ENCODE measurements at places on chromosomes 5 and 9.
A peak's percentile ranks its signal among the peaks of the same experiment; 100 is the strongest.

GRCh38 chr5:67451640-67452279 is 255.2 kb upstream of the CD180 start:
- DNase-seq = no peak

DNA sequence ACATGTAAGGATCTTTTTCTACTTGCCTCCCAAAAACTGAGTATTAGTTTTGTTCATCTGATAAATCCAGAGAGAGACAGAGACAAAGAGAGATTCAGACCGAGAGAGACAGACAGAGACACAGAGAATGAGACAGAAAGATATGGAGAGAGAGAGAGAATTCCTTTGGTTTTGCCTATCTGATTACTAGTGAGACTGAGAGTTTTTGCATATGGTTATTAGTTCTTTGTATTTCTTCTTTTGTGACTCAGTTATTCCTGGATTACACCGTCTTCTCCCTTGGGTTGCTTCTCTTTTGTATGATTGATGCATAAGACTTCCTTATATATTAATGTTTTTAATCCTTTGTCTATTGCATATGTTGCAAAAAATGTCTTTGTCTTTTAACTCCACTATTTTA is 91.2 kb upstream of the SPATA31C2 start:
- DNase-seq = no peak

GRCh38 chr5:165143741-165144140 is 1638.3 kb downstream of the MAT2B start:
- DNase-seq = no peak

- peak; percentile 6 for DNase-seq
Observed at GRCh38 chr5:64331597-64332277, 166.1 kb downstream of the RNF180 start.

DNA sequence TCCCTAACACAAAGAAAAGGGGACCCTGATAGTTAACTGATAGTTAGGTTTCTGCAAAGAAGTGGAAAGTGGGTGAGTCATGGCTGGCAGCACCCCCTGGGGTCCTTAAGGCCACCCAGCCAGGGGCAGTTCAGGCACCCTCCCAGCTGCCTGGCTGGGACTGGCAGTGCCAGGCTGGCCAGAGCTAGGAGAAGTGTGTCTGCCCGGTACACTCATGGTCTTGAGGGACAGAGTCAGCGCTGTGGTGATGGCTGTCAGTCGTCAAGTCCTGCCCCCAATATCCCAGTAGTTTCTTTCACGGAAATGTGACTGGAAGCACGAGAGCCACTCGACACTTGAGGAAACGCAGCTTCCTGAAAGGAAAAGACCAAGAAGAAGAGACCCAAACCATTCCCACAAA is 22.3 kb upstream of the CNOT6 start:
- no peak for DNase-seq

GRCh38 chr5:88117546-88117945 is 151.1 kb downstream of the TMEM161B start:
- no peak for DNase-seq

GRCh38 chr5:171162596-171162995 is 146.5 kb upstream of the TLX3 start:
- no peak for DNase-seq

DNA sequence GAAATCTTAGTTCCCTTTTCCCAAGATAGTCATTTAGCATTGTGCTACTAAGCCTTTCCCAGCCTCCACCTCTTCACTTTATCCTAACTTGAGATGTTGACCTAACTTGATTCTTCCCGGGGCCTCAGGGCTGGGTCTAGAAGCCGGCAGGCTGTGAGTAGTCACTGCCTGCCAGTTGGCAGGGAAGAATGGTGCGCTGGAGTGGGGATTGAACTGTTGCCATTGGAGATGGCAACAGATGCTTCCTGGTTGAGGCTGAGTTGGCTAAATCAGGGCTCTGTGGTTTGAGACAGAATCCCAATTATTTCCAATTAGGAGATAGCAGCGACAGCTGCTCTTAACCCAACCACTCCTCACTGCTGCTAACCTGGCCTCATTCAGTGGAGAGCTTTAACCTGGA is 343.1 kb downstream of the BRINP1 start:
- peak; percentile 78 for DNase-seq

GRCh38 chr5:93422652-93423280 is 158.3 kb downstream of the NR2F1-AS1 start:
- DNase-seq = no peak

DNA sequence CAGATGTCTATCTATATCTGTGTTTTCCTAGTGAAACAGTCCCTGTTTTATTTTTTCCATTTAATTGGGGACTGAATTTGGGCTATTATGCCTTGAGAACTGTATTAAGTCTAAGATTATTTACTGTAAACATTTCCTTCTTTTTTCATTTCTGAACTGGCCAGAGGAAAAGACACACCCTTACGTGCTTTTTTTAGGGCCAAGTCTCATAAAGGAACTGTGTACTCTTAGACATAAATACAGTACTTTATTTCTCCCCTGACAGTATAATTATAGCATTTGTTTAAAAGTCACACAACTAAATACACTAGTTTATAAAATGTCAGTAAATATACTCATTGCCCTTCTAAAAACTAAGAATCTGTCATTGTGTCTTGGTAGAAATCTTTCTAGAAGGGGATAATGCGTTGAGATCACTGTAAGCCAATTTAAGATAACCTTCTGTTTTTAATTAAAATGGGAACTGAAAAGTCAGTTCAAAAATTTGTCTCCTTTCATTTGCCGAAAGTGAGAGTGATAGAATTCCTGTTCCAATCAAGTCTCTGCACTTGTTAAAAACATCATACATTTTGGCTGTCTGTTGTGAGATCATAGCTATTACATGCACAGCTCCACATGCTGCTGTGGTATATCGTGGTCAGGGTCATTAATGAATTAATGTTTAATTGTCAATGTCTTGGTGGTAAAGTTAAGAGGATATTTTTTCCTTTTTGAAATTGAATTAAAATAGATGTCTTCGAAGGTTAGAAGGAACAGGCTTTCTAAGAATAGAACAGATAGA is 132.1 kb downstream of the FOCAD start:
- no peak for DNase-seq

DNA sequence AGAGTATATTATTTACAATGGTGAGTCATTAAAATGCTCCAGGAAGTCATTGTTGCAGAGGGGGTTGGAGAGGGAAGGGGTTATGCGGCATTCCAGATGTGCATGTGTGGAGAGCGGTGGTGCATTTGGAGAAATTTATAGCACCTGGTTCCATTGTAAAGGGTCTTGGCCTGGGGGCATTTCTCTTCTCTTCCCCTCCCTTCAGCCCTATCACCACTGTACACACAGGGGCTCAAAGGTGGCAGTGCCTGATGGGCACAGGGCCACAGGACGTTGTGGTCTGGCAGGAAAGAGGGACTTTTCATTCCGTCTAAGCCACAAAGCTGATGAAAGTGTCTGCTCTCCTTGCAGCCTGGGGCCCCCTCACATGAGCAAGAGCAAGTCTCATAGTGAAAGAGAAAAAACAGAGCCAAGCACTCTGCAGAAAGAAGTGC is 442.4 kb upstream of the ZNF462 start:
- DNase-seq = no peak

GRCh38 chr5:177477701-177478477 is 4.5 kb upstream of the DBN1 start:
- no peak for DNase-seq

DNA sequence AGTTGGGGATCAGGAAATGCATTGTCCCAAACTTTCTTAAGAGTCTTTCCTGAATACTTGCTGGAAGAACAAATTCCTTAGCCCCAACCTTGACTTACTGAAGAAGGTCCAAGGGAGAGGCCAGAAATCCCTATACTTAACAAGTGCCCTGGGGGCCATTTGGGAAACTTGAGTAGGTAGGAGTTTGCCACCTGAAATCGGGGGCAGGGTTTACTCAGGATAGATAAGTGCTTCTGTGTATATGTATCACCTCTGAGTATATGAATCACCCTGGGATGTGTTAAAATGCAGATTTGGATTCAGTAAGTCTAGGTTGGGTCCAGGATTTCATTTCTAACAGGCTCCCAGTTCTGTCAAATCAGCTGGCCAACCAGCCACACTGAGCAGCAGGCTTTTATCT is 47.9 kb upstream of the MYO10 start:
- no peak for DNase-seq

GRCh38 chr5:9691261-9691660 is 61.1 kb upstream of the TAS2R1 start:
- DNase-seq = no peak

DNA sequence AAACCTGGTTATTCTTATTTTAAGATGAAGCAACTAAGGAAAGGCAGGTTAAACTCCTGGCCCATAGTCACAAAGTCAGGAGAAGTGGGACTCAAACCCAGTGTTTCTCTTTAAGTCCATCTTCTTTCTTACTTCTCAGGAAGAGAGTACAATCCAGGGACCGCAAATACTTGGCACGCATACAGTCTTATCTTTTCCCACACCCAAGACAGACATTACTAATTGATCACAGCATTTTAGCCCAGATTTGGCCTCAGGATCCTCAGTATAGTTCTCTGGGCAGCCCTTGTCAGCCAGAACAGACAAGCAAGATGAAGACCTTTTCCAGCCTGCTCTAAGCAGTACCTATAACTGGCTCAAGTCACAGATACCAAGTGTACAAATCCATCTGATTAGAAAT is 125.5 kb upstream of the RAI14 start:
- no peak for DNase-seq

DNA sequence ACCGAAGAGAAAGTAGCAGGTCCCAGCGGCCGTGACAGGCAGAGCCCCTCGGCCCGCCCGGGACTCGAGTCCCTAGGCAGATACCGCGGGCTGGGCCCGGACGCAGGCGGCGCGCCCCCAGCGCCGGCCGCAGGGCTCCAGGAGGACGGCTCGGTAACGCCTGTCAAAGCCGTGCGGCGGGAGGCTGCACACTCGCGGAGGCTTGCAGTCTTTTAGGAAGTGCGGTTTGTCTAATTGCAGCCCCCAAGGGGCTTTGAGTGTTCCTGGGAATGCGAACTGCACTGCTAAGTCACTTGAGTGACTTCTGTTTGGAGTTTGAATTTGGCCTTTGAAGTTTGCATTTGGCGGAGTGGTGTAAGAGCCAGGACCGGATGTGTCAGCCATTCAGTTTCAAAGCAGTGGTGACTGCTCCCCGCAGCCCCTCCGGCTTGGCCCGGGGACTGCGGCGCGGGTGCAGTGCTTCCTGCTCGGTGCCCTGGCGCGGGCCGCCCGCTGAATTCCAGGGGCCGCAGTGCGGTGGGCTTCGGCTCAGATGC is 1.3 kb downstream of the MAP3K1 start:
- peak; percentile 50 for DNase-seq

DNA sequence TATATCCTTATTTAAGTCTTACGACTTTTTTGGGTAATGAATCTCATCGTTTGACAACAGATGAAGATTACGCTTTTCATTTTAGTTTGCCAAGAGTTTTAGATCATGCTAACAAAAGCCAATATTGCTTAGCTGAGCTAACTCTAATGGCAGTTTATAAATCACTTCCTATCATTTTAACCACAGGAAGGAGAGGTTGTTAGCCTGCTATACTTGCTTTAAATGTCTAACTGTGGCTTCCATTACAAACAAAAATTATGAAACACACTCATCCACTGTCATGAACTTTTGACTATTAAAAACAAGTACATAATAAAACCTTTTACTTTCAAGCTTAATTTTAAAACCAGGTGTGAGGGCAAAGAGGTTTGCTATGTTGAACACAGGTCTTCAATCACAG is 53.7 kb upstream of the ANKH start:
- DNase-seq = no peak

DNA sequence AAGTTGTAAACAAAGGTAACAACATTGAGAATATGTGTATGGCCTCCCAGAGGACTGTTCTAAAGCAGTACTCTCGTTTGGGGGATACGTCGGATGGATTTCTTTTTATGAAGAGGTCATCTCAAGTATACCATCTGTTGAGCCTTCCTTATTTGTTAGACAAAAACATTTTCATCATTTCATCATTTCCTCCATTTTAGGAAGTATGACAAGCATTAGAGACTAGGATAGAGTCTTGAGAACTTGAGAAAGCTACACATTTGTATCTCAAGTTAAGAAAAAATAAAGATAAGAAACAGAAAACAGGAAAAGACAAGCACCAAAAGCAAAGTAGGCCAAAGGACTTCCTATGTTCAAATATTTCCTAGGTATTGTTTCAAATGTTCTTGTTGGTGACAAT is 307.0 kb downstream of the EFNA5 start:
- DNase-seq = no peak

- no peak for DNase-seq
Observed at GRCh38 chr5:157626831-157627230, 25.4 kb downstream of the SOX30 start.

DNA sequence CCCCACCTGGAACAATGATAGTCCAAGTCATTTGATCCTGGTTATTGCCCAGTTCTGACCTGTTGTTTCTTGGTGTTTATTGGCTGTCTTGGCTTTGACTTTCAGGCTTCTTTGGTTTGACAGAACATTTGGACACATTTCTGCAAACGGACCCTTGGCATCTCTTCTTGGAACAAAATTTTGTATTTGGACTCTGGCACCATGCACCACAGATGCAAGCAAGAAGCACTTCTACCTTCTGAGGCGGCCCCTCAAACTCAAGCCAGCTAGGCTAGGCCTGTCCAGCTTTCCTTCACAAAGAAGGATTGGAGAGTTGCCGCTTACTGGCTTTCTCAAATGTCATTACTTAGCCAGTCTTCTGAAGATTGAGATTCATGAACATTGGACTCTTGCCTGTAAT is 23.1 kb upstream of the FGF10 start:
- DNase-seq = no peak

DNA sequence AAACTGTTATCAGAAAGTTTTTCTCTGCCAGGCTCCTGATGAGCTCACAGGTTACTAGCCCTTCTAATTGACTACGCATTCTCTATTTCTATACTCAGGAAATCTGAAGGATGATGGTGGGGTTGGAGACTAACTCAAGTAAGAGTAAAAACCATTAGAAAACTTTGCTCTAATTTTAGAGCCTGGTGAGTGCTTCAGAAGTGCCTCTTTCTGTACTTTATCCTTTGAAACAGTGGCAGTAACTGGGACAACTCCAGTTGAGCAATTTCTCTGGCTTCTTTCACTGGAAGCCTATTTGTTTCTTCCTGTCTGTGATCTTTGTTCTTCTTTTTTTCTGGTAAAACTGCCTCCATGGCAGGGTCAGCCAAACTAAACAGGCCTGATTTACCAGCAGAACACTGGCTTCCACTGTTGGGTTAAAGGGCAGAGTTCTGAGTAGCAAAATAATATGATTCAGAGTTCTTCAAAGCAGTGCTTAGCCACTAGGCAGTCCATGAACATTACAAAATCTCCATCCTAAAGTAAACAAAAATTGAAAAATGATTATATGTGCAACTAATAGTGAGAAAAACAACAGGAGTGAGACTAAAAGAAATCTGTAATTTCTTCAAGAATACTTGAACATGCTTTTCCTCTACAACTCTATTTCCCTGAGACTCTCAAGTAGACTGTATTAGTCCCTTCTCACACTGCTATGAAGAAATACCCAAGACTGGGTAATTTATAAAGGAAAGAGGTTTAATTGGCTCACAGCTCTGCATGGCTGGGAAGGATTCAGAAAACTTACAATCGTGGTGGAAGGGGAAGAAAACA is 79.8 kb downstream of the MROH2B start:
- DNase-seq = no peak
